ENCODE measurements at places on chromosomes 1 and 21.

GRCh38 chr1:8816831-8817411 is 519 bp downstream of the RERE start:
- DNase-seq, result no peak

- DNase-seq, result no peak
Observed at GRCh38 chr1:221162352-221162751, 283.1 kb downstream of the HLX start.

GRCh38 chr1:25872713-25873112 is 2.8 kb downstream of the PAQR7 start:
- DNase-seq, result no peak

GRCh38 chr1:25148673-25149300 is 83.5 kb downstream of the SYF2 start:
- DNase-seq, result peak; percentile 43

- DNase-seq, result no peak
Observed at GRCh38 chr1:203465948-203466347, 9.7 kb upstream of the PRELP start.

GRCh38 chr1:28058971-28059878 is 29.2 kb downstream of the EYA3 start:
- no peak for DNase-seq

DNA sequence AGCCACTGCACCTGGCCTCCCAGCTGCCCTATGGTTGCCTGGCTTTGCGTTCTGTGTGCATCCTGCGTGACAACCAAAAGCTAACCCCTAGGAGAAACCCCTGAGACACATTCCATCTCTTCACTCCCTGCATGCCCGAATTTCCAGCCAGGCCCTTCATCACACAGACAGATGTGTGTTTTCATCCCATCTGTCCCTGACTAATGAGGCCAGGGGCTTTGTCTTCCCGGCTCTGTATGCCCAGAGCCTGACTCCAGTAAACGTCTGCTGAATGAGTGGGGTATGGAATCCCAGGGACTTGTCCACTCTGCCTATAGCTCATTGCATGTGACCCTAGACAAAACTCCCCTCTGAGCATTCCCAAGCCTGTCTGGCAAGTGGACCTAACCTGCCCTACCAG is 9.6 kb downstream of the ESPN start:
- no peak for DNase-seq

DNA sequence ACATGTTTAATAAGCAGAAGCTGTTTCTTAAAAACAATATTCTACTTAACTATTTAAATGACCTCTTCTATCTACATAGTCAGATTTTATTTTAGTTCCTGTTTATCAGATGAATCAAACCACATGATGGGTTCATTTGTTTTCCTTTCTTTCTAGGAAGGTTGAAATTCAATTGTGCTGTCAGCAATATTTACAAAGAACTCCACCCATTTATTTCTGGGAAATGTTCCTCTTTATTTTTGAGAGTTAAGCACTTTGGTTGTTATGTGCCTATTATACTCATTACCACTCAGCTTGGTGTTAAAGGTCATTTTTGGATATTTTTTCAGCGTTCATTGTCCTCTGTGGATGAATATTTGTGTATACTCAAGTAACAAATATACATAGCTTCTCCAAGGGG is 84.9 kb downstream of the C4BPA start:
- DNase-seq, result no peak

Measured in A673 (cell line).